ENCODE measurements at places on chromosomes 12 and 14.

GRCh38 chr12:14408208-14408607, 42.7 kb downstream of the ATF7IP start:
- no peak for DNase-seq

GRCh38 chr12:22539055-22539454, 5.3 kb downstream of the C2CD5 start:
- no peak for DNase-seq

DNA sequence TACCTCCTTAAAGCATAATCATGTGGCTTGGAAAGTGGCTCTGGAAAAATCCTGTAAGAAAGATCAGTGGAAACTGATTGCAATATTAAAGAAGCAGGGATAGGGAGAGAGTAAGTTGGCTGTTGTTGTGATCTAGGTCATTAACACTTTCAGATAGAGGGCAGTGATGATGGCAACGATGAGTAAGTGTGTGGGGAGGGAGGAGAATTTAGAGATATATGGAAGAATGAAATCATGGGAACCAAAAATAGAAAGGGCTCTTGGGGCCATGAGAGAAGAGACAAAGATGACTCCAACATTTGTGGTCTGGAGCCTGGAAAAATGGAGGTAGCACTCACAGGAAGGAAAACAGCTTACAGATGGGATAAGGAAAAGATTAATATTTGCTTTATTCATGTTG, 23.3 kb downstream of the SNRPF start:
- DNase-seq = no peak

GRCh38 chr12:47557386-47557785, 148.4 kb downstream of the RPAP3 start:
- DNase-seq = no peak

GRCh38 chr14:61476754-61477410, 155.5 kb downstream of the PRKCH start:
- peak; percentile 82 for DNase-seq

- DNase-seq = no peak
Observed at GRCh38 chr12:32336261-32336660, 63.1 kb upstream of the FGD4 start.

- no peak for DNase-seq
Observed at GRCh38 chr12:66137937-66138336, 7.4 kb upstream of the LLPH start.

GRCh38 chr14:94021416-94022157, 4.6 kb upstream of the OTUB2 start:
- peak; percentile 82 for DNase-seq

- no peak for DNase-seq
Observed at GRCh38 chr14:27917896-27918295, 848.7 kb upstream of the FOXG1 start.

DNA sequence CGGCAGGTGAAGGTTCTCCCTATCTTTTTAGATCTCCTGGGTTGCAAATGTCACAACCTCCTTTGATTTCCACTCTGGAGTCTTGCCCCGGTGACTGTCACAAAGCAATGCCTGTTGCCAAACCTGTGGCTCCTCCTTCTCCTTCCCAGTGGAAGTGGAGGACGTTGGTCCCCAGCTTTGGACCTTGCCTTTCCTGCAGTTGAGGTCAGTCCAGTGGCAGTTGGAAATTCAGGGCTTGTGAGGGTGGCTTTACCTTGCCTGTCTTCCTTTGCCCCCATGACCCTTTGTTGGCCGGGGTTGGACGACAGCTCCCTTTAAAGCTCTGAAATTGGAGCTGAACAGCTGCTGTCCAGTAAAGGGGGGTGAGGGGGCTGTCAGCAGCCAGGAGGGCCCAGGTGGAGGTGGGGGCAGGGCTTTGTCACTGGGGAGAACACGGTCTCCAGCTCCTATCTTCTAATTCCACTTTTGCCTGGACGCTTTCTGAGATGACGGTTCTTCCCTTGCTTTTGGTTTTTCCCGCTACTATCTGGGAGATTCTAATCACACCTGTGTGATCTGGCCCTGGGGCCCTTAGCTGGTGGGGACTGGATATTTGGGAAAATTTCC, 4.1 kb downstream of the TEAD4 start:
- peak; percentile 13 for DNase-seq

- no peak for DNase-seq
Observed at GRCh38 chr12:123762715-123763052, 583 bp downstream of the DNAH10 start.

Measured in osteoblast (primary cell).